ENCODE measurements at places on chromosomes 12 and 14.

GRCh38 chr14:67491741-67492507 lies 3.4 kb upstream of the TMEM229B start:
- no peak for DNase-seq

DNA sequence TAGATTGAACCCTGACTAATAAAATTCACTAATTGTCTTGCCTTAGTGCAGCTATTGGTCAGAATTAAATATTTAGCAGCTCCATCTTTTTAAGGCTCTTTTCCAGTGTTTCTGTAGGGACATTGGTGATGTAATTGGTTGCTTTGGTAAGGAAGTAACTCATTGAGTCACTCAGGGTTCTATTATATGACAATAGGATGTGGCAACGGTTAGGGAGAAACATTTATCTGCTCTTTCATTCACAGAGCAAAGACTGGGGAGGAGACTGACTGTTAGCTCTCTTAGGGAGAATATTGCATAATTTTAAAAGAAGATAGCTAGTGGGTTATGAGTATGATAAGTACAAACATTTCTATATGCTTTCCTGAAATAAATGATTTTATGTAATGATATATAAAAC lies 616.5 kb downstream of the TRHDE start:
- no peak for DNase-seq

DNA sequence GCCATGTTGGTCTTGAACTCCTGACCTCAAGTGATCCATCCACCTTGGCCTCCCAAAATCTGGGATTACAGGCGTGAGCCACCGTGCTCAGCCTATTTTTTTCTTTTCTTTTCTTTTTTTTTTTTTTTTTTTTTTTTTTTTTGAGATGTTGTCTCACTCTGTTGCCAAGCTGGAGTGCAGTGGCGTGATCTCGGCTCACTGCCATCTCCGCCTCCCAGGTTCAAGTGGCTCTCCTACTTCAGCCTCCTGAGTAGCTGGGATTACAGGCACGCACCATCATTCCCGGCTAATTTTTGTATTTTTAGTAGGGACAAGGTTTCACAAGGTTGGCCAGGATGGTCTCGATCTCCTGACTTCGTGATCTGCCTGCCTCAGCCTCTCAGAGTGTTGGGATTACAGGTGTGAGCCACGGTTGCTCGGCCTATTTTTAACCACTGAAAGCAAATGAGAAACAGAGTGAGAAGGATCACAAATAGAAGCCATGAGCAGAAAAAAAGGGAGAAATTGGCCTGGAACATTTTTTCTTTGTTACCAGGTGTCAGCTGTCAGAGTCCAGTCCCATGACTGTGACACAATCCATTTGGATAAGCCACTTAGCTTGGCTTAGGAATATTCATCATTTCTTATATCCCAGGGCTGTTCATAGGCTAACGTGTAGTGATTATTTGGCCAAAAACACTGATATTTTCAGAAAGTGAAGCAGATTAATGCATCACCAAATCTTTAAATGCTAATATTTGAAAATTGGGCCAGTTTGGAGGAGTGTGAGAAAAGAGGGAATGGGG lies 7.9 kb upstream of the NFKBIA start:
- no peak for DNase-seq

- DNase-seq: no peak
Observed at GRCh38 chr14:81686512-81686911, 152.9 kb upstream of the SEL1L start.

DNA sequence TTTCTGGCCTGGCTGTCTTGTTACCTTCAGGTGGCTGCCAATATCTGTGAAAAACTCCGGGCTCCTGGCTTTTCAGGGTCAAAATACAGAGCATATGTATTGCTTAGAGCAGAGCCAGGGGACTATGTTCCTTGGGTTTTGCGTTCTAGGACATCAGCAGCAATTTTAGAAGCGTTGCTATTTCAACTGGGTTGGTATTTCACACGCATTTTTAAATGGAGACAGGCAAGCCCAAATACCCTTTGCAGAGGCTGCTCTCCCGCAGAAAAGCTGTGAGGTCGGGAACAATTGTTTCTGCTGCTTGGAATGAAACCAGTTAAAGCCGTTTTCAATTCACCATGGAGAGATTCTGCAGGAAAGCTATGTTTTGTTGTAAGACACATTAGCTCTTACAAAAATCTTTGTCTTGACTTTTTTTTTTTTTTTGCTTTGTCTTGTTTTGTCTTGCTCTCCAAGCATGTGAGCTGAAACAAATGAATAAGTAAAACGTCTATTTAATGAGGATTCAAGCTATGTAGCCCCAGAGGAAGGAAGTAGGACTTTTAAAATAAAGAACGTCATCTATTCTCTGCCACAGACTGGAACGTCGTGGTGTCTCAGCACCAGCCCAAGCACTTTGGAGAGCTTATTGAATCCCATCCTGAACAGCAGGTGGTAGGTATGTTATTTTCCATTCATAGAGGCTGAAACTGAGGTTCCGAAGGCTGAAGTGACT lies 181.0 kb upstream of the TBX3 start:
- DNase-seq: no peak

GRCh38 chr12:52023182-52023975 lies 16.6 kb downstream of the TAMALIN start:
- peak; percentile 86 for DNase-seq

DNA sequence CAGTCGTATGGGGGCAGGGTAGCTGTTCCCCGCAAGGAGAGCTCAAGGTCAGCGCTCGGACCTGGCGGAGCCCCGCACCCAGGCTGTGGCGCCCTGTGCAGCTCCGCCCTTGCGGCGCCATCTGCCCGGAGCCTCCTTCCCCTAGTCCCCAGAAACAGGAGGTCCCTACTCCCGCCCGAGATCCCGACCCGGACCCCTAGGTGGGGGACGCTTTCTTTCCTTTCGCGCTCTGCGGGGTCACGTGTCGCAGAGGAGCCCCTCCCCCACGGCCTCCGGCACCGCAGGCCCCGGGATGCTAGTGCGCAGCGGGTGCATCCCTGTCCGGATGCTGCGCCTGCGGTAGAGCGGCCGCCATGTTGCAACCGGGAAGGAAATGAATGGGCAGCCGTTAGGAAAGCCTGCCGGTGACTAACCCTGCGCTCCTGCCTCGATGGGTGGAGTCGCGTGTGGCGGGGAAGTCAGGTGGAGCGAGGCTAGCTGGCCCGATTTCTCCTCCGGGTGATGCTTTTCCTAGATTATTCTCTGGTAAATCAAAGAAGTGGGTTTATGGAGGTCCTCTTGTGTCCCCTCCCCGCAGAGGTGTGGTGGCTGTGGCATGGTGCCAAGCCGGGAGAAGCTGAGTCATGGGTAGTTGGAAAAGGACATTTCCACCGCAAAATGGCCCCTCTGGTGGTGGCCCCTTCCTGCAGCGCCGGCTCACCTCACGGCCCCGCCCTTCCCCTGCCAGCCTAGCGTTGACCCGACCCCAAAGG lies 804 bp downstream of the GAPDH start:
- peak; percentile 55 for DNase-seq

GRCh38 chr14:92549859-92550230 lies 36.3 kb downstream of the RIN3 start:
- no peak for DNase-seq

DNA sequence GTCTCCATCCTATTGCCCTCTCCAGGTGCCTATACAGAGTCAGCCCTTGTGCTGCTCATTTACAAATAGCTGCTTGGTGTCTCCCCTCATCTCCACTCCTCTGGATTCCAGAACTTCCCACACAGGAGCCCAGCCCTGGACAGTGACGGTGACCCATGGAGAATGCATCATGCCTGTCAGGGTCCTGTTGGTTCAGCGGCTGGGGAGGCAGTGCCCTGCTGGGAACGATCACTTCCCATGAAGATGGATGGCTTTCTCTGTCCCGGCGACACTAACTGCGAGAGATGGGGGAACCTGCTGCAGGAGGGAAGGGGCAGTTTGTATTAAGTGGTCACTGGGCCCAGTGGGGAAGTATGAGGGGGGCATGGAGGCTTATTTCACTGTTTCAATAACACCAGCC lies 395.0 kb upstream of the TBX3 start:
- DNase-seq: no peak

- DNase-seq: no peak
Observed at GRCh38 chr12:3229577-3229976, 152.4 kb downstream of the TSPAN9 start.

GRCh38 chr12:29346769-29347421 lies 34.1 kb downstream of the ERGIC2 start:
- no peak for DNase-seq

DNA sequence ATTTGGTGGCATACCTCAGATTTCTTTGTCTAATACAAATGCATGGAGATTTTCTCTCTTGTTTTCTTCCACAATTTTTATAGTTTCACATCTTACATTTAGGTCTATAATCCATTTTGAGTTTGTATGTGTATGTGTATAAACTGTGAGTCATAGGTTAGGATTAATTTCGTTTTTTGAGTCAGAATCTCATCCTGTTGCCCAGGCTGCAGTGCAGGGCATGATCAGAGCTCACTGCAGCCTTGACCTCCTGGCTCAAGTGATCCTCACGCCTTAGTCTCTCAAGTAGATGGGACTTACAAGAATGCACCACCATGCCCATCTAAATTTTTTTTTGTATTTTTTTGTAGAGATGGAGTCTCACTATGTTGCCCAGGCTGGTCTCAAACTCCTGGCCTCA lies 71.6 kb downstream of the OTOGL start:
- no peak for DNase-seq

- DNase-seq: no peak
Observed at GRCh38 chr12:29389295-29389919, 8.4 kb upstream of the ERGIC2 start.
